ENCODE measurements at places on chromosomes 7 and 10.
A peak's percentile ranks its signal among the peaks of the same experiment; 100 is the strongest.

GRCh38 chr10:128338951-128339350 is 212.7 kb upstream of the MKI67 start:
- ATAC-seq = no peak

- peak; percentile 76 for ATAC-seq
Observed at GRCh38 chr7:151992375-151992774, 33.1 kb upstream of the GALNT11 start.

GRCh38 chr7:98178762-98179490 is 32.3 kb upstream of the BHLHA15 start:
- ATAC-seq = no peak

GRCh38 chr7:138162236-138162635 is 86.0 kb downstream of the AKR1D1 start:
- no peak for ATAC-seq

DNA sequence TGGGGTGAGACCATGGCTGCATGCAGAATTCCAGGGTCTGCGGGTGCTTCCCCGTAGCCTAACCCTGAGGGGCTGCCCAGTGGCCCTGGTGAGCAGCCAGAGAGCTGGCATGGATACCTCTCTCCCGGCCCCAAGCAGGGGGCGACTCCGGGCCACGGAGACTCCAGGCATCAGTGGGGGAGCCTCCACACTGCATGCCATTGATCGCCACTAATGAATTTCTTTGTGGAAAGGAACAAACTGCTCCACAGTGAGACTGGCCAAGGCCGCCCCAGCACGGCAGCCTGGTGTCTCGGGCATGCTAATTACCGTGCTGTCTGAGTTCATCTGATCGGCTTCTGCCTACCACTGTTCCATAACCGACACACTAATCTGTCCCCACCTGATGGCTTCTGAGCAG is 184.4 kb downstream of the GRID1 start:
- no peak for ATAC-seq

- no peak for ATAC-seq
Observed at GRCh38 chr7:139797607-139798006, 19.8 kb upstream of the HIPK2 start.

DNA sequence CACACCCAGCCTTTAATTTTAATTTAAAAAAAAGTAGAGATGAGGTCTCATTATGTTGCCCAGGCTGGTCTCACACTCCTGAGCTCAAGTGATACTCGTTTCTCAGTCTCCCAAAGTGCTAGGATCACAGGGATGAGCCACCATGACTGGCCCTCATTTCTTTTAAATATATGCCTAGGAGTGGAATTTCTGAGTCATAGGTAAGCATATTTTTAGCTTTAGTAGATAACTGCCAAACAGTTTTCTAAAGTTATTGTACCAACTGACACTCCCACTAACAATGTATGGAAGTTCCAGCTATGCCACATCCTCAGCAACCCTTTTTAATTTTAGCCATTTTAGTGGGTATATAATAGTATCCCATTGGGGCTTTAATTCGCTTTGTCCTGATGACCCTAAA is 13.8 kb upstream of the PPIF start:
- no peak for ATAC-seq

- ATAC-seq = no peak
Observed at GRCh38 chr10:43124574-43125273, 13.5 kb upstream of the CSGALNACT2 start.

- ATAC-seq = no peak
Observed at GRCh38 chr10:101758858-101759257, 17.1 kb downstream of the FGF8 start.

GRCh38 chr10:33134011-33134751 is 176.2 kb upstream of the ITGB1 start:
- peak; percentile 68 for ATAC-seq

DNA sequence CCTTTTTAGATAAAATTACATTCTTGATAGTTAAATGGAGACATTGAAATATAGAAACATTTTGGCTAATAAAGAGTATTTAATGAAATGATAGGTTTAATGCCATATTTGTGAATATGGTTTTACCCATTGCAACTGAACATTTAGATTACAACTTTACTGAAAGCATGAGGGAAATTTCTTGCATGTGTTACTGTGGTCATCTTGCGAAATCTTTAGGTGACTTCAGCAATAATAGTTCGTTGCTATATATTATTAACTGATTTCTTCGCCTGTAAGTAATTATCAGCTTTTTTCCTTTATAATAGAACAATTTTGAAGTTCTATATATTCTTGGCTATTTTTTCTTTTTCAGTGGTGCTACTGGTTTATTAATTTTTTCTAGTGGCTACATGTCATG is 83.2 kb downstream of the MLLT10 start:
- no peak for ATAC-seq

DNA sequence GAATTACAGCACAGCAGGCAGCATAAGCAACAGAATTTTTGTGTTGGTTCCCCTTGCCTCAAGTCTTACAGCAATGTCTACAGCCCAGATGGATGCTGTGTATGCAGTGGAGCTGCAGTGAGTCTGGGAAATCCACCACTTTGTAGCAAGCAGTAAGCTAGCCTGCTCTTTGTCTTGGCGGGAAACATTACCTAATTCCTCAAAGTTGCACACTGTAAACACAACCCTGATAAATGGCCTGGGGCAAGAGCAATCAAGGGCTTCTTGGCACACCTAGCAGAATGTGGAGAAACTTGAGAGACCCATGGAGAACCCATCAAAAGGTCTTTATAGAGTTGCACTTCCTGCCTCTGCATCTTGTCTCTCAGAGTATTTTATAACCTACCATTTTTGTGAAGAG is 102.0 kb upstream of the FOXP2 start:
- ATAC-seq = no peak

- no peak for ATAC-seq
Observed at GRCh38 chr7:102974366-102975236, 61.8 kb downstream of the LRRC17 start.

GRCh38 chr10:110755781-110756180 is 111.6 kb downstream of the RBM20 start:
- no peak for ATAC-seq

DNA sequence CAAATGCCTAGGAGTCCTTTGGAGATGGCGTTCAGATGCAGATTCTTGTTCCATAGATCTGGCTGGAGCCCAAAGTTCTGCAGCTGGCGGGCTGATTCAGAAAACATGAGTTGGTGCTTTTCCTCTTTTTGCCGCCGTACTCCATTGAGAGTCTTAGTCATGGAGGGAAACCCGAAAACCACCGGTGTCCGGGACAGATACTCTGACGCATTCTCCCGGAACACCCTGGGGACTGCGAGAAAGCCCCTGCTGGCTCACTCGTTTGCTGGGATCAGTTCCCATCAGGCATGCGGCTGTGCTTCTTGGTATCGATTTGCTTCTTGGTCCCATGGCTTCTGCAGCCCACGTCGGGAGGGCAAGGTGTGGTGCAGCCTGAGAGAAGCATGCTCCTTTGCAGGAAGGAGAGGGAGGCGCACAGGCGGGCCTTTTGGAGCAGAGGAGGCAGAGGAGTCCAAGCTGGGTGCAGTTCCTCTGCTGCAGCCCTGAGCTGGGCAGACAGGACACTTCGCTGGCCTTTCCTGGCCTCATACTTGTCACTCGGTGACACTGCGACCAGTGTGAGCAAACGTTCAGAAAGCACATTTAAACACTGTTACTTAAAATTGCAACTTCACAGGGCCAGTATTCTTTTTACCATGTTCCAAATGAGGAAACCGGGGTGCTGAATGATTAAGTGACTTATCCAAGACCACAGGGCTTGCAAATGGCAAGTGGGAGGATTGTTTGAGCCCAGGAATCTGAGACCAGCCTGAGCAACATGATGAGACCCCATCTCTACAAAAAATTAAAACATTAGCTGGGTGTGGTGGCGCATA is 30.6 kb upstream of the PFKFB3 start:
- peak; percentile 31 for ATAC-seq

- no peak for ATAC-seq
Observed at GRCh38 chr7:22786290-22786932, 36.2 kb downstream of the TOMM7 start.

GRCh38 chr7:121578669-121579068 is 182.6 kb upstream of the FAM3C start:
- ATAC-seq = no peak

DNA sequence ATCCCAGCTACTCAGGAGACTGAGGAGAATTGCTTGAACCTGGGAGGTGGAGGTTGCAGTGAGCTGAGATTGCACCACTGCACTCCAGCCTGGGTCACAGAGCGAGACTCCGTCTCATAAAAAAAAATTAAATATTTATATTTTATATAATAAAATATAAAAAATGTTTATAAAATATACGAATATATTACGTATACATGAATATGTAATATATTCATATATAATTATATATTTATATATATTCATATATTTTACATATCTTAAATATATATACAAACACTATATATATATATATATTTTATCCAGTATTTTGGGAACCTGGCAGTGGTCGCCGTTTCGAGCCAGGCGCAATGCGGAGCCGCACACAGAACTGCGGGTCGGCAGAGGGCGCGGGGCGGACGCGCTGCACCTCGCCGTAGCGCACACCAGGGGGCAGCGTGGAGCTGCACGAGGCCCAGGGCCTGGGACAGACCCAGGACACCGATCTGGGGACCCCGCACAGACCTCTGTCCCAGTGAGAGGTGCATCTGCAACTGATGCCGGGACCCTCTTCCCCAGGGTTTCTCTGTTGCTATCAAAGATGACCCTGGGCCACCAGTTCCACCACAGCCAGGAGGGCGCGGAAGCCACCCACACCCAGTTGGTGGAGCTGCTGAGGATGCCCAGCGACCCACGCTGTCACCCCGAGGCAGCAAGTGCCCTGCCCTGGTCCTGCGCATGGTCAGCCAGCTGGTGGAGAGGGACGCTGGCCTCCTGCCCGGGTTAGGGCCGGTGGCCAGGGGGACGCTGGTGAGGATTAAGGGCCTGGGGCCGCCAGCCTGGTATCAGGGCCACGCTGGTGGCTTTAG is 22.7 kb downstream of the AP5Z1 start:
- peak; percentile 77 for ATAC-seq

GRCh38 chr7:64102656-64103400 is 57.6 kb downstream of the ZNF727 start:
- no peak for ATAC-seq

- ATAC-seq = no peak
Observed at GRCh38 chr10:98269435-98269912, 1.5 kb upstream of the LOXL4 start.

DNA sequence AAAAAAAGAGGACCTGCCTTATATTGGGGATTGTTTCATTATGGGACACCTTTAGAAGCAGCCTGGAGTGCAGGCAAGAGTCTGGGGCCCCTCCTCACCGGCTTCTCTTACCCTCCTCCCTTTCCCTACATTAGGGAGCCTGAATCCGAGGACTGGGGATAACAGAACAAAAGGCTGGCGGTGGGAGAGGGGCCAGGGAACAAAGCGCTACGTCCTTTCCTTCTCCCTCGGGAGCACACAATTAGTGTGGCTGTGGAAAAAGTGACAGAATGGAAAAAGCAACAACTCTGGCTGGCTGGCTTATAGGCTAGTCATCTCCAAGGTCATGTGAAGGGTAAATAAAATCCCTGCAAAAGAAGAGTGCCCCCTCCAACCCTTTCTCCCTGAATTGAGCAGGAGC is 74.7 kb downstream of the LSM5 start:
- no peak for ATAC-seq

GRCh38 chr10:121205625-121206024 is 354.5 kb downstream of the WDR11 start:
- ATAC-seq = no peak

DNA sequence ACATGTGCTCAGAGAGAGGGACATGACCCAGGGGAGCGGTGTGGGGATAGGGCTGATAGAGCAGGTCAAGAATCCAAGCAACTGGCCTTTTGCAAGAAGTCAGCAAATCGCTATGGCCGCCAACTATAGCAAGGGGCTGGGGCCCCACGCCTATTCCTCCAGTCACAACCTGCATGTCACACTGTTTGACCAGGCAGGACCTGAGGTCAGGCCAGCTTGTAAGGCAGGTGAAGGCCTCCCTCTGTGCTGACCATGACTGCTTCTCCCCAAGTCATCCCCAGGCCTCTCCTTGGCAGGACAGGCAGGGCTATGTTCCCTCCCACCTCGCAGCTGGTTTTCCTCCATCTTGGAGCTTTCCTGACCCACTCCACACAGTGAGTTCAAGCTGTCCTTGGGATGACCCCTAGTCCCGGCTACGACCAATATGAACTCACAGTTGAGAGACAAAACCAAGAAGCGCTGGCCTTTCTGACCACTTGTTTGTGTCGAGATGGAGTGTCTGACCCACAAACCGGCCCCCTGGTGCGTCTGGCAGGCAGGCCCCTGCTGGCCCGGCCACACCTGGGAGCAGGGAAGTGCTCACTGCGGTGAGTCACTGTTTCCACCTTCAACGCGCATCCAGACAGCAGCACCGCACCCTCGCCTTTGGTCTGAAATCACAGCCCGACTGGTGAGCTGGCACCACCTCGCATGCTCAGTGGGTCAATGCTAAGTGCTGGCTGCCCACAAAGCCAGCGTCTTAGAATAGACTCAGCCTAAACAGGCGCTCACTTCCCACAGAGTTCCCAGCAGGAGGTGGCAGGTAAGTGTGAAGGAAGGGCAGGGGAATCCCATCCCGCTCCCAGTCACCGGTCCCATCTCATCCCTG is 81.4 kb downstream of the VWA2 start:
- no peak for ATAC-seq

DNA sequence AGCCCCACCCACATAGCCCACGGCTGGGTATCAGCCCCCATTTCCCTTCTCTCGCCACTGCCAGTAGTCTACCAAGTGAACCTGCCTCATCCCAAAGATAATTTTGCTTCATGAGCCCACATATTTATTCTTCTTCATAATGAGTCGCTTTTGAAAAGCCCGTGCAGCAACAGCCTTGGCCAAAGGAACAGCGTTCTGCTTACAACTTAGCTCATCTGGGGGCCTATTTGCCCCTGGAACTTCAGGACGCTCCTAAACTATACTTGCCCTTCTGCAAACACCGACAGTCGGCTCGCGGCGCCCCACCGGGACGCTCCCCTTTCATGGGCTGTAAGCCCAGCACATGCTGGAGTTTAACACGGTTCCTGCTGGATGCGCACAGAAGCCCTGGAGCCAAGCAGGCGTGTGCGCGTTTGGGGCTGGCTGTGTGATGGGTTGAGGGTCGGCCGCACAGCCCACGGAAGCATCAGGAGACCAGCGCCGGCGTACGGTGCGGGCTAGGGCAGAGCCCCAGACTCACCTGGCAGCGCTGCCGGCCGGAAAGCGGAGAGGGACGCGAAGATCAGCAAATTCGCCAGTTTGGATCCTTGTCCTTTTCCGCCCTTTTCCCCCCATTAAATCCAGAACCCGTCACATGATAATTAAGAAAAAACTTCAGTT is 370 bp downstream of the TMEM60 start:
- peak; percentile 23 for ATAC-seq

- peak; percentile 52 for ATAC-seq
Observed at GRCh38 chr10:50410066-50410811, 158.9 kb upstream of the ASAH2 start.

GRCh38 chr10:52883996-52884871 is 111.7 kb upstream of the MBL2 start:
- no peak for ATAC-seq

- no peak for ATAC-seq
Observed at GRCh38 chr7:92967238-92967637, 130.9 kb upstream of the CDK6 start.
